NCI-H1930 (cell line): ENCODE measurements at places on chromosomes 4 and X.

- DNase-seq = no peak
These were observed 336.8 kb downstream of the BCOR start for GRCh38 chrX:39760930-39761329.

DNA sequence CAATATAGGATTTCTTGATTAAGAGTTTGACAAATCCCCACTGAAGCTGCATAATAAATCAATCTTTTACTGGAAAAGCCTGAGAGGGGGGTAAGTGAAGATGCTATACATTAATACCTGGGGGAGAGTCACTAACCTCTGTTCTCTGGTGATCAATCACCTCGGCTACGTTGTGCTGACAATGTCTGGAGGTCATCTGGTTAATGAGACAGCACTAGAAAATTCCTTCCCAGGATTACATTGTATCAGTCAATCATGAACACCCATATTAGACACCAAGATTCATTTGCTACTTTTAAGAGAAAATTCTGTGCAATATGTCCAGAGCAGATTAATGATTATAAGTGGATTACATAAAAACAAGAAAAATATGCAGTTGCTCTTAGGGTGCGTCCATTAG is 408.3 kb downstream of the PDHA2 start:
- no peak for DNase-seq

- DNase-seq = no peak
These were observed 191.1 kb downstream of the RAPGEF2 start for GRCh38 chr4:159293811-159294515.

- no peak for DNase-seq
These were observed 297.4 kb upstream of the TACR3 start for GRCh38 chr4:104017213-104017612.

GRCh38 chr4:159052315-159052714 is 50.6 kb upstream of the RAPGEF2 start:
- DNase-seq = no peak

DNA sequence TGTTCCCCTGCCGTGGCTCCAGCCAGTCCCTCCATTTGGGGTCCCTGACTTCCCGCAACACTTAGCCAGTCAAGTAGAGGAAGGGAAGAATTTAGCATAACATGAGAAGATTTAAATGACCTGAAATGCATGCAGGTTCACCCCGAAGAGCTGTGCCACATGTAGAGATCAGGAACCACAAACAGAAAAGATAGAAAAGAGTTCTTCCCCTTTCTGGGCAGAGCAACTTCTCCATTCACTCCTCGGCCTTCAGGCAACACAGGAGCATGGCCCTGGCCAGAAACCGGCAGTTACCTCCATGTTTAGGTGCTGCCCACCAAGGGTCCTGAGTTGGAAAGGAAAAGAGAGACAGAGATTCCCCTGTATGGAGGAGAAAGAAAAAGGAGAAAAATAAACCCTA is 5.2 kb downstream of the NLRP2B start:
- no peak for DNase-seq

GRCh38 chrX:112078606-112079005 is 4.0 kb downstream of the TRPC5 start:
- no peak for DNase-seq

- no peak for DNase-seq
These were observed 187.7 kb downstream of the GPAT3 start for GRCh38 chr4:83723609-83724008.

- no peak for DNase-seq
These were observed 17.8 kb downstream of the WDR1 start for GRCh38 chr4:10098780-10099160.

- DNase-seq = no peak
These were observed 102.9 kb upstream of the PAQR3 start for GRCh38 chr4:79042079-79042674.

DNA sequence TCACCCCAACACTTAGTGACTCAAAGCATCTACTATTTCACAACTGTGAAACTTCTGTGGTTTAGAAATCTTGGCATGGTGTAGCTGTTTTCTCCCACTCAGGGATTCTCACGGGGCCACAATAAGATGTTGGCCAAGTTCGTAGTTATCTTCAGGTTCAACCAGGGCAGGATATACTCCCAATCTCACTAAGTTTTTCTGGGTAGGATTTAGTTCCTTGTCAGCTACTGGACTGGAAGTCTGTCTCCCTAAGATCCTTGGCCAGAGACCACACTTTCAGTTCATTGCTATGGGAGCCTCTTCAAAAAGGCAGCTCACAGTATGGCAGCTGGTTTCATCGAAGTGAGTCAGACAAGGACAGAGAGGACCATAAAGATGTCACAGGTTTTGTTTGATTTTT is 111.7 kb upstream of the PDHA2 start:
- DNase-seq = no peak

- DNase-seq = no peak
These were observed 156.6 kb upstream of the CTSO start for GRCh38 chr4:156109943-156110900.

DNA sequence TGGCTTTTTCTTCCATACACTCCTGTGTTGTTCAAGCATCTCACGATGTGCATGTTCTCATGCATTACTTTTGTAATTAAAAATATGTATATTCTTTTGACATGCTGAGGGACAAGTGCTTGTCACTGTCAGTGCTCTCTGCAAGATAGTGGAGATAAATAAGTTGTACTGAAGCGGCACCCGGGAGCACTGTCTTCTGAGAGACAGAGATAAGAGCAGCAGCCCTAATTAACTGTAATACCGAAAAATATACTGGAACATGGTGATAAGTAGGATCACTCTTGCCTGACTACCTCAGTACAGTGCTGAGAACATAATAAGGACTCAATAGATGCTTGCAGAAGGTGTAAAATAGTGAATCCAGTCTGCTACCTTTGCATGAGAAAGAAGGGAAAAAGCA is 9.4 kb upstream of the GPR173 start:
- DNase-seq = no peak

DNA sequence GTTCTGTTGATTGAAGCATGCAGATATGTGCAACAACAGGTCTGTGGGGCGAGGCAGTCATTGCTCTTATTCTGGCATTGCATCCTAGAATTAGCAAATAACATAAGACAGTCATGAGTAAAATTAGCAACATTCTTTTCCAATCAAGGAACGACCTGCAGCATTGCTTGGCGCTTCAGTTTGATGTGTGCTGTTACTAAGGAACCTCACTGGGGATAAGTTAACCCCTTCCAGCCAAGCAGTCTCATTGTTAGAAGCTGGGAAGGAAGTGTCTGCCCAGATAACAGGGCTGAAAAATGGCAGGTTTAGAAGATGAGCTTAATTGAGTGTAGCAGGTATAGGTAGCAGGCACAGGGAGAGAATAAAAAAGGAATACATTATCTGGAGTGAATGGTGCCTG is 55.4 kb downstream of the RBM46 start:
- no peak for DNase-seq

GRCh38 chr4:24686866-24687692 is 102.7 kb upstream of the DHX15 start:
- DNase-seq = no peak

DNA sequence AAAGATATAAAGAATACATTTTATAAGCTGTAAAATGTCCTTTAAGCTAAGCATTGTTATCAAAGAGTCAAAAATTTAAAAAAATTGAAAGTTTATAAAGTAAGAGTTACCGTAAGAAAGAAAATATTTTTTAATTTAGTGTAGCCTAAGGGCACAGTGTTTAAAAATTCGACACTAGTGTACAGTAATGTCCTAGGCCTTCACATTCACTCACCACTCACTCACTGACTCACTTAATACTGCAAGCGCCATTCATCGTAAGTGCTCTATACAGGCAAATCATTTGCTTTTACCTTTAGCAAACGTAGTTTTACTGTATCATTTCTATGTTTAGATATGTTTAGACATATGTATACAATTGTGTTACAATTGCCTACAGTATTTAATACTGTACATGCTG is 20.2 kb downstream of the GLRA3 start:
- DNase-seq = no peak

- no peak for DNase-seq
These were observed 12.5 kb downstream of the GABRA4 start for GRCh38 chr4:46980851-46981250.

GRCh38 chr4:52641854-52642563 is 17.1 kb downstream of the USP46 start:
- no peak for DNase-seq

DNA sequence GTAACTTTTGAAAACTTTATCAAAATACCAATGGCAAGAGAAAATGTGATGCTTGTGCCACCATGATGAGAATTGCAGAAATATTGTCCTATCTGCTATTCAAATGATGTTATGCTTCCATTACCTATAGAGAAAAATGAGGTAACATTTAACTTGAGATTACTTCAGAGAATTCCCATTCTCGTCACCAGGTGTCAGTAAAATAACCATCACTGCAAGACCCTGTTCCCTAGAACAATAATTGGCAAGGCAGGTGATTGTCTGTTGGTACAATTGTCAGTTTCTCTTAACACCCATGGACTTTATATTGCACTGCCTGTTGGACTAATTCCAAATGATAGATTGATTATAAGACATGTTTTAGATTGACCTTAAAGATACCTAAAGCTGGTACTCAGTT is 179.9 kb downstream of the GABRG1 start:
- DNase-seq = no peak

DNA sequence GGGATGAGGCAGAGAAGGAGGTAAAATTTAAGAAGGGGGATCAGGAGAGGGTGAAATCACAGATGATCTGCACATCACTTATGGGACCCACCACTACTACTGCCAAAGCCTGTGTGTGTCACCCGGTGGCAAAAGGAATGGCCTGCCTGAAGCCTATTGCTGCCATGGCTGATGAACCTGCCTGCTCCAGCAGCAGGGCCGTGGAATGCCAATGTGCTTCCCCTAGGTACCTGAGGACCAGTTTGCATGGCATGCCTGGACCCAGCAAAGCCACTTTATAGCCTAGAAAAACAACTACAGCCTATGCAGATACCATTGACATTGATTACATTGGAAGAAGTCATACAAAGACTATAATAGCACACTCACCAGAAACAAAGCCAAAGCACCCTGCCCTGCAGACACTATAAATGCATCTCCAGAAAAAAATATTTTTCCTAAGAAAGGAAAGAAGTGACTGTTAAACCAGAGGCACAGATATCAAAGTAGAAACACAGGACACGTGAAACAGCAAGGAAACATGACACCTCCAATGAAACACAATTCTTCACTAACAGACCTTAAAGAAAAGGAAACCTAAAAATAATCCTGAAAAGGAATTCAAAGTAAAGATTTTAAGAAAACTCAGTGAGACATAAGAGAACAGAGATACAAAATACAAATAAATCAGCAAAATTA is 680.7 kb upstream of the GRID2 start:
- no peak for DNase-seq

- DNase-seq = no peak
These were observed 52.7 kb downstream of the PSAPL1 start for GRCh38 chr4:7381890-7382633.

GRCh38 chrX:24672701-24673190 is 21.0 kb upstream of the POLA1 start:
- DNase-seq = no peak

DNA sequence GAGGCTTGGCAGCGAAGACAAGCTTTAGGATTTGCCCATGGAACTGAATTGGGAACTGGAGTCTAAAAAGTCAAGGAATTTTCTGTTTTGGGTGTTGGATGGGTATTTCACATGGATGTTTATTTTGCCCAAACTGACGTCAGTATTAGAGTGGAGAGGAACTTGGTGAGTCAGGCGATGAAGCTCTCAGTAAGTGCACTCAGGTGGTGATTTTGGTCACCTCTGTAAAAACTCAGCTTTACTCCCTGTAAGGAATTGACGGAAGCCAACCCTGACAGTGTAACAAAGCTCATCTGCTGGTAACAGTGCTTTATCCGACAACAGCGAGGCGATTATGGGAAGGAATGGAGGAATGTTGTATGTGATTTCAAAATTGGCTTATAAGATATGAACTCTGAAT is 77.0 kb upstream of the PGRMC2 start:
- no peak for DNase-seq

DNA sequence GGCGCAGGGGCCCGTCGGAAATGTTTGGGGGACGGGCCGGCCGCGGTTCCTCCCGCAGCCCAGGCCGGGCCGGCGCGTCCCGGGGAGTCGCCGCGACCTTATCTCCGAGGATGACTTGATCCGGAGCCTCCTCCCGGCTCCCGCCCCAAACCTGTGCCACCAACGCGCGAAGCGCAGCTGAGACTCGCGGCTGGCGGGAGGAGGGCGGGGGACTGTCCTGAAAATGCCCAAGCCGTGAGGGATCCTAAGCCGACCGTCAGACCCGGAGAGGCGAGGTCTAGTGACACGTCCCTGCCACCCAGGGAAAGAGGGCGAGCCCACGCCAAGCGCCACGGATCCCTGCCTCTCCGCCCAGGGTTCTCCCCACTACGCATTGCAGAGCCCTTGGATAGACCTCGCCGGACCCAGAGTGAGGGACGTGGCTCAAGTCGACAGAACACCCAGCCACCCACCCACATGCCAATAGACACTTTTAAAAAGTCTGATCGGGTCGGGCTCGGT is 26.9 kb downstream of the UTP14A start:
- no peak for DNase-seq

- no peak for DNase-seq
These were observed 126.7 kb upstream of the OTUD4 start for GRCh38 chr4:145307120-145307519.

GRCh38 chr4:40454816-40455215 is 119.7 kb downstream of the CHRNA9 start:
- DNase-seq = no peak

DNA sequence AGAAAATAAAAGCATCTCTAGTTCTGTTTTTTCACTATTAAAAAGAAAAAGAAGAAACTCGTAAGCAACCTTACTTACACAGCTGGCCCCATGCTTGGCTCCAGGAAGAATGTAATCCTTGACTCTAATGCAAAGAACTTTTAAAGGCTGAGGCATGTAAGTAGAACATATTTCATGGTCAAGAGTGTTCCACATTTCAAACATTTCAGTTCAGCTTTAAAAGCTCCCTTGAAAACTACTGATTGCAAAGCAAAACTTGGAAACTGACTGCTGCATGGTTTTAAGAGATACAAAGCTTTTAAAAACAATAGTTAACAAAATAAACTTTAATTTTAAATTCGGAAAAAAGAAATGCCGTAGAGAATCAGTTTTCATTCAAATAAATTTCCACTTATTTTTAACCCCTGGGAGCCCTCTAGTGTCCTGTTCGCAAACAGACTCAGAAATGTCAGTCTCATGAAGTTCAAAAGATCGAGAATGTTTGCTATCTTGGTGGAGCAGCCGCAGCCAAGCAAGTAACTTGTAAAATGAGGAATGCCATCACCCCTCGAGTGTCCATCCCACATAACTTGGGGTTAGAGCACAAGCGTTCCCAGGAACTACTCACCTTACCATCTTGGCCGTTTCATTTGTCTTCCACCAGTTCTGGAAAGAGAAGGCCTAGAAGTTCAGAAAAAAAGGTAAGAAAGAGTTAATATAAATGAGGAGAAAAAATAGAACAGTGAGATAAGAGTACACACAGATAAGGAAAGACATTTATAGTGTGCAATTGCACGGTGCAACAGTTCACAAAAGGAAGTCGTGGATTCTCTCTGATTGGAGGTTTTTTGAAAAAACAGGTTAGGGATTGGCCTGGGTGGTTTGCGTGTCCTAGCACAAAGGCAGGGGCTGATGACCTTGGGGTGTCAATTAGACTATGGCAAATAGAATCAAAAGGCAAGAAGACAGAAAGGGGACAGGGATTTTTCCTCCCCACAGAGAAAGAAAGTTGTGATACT is at the start of gene GASK1B:
TSS of gene GASK1B (minus strand) at position 765 of the 998 bp plus-strand sequence. CDS start 1,650 bp downstream, outside the sequence.
- DNase-seq = peak; percentile 11
